ENCODE measurements at places on chromosomes 11 and 22. TPM values are rescaled to one million over a fixed set of nuclear protein-coding genes. Genes with fewer than 3 reads are reported as not detected.

SCGB1A1 gene
- not detected for total RNA-seq

SLC22A24 gene
- not detected for total RNA-seq

SMC1B gene
- total RNA-seq = not detected

DNA sequence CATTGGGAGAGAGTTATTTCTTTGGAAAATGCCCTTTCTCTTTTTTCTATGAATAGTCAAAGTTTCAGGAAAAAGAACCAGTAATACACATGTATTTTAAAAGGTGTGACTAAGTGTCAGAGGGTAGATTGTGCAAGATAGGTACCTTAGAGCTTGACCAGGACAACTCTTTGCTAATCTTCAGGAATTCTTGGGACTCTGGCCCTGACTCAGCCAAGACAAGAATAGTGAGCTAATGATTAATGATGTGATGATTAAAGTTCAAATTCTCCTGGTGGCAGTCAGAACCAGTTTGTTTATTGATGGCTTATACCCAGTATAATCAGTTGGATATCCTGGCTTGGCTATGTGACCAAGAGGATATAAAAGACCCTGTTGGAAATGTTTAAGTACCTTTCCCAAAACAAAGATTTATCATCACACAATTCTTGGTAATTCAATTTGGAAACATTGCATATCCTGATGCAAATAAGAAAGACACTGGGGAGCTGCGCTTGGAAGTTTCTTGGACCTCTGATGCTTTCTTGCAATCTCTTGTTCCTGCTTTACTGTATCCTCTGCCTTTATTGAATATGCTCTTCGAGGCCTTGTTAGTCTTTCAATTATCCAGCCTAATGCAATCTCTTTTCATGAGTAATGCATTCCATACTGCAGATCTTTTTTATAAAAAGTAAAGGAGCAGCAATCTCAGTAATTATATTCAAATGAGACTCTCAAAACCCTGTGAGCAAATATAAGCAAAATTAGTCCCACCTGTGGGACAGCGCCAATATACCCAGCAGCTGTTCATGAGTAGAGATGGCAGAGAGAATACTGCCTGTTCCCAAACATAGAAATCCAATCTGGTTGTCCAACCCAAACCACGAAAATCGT, 48.0 kb upstream of the CEP126 start:
- H3K4me1 ChIP-seq = peaks cover 9% of the 10 kb centered on the region
- H3K27ac ChIP-seq = no peak overlapping the region
- peaks cover 4% of the 10 kb centered on the region for H3K36me3 ChIP-seq
- no peaks in the 10 kb centered on the region for H3K27me3 ChIP-seq

DNA sequence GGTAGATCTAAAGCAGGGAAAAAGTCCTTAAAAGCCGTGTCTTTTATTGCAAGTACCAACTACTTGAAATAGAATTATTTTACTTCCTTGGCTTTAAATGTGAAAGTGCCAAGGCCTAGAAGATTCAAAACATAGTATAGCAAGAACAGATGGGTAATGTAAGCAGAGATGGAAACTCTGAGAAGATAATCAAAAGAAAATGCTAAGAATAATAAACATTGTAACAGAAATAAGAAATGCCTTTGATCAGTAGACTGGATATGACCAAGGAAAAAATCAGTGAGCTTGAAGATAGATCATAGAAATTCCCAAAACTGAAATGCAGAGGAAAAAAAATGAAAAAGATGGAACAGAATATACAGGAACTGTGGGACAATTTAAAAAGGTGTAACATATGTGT, 113.1 kb downstream of the BLID start:
- H3K36me3 ChIP-seq = no peaks in the 10 kb centered on the region
- H3K4me3 ChIP-seq = no peak overlapping the region
- no peaks in the 10 kb centered on the region for H3K27me3 ChIP-seq
- no peaks in the 10 kb centered on the region for H3K4me1 ChIP-seq

DNA sequence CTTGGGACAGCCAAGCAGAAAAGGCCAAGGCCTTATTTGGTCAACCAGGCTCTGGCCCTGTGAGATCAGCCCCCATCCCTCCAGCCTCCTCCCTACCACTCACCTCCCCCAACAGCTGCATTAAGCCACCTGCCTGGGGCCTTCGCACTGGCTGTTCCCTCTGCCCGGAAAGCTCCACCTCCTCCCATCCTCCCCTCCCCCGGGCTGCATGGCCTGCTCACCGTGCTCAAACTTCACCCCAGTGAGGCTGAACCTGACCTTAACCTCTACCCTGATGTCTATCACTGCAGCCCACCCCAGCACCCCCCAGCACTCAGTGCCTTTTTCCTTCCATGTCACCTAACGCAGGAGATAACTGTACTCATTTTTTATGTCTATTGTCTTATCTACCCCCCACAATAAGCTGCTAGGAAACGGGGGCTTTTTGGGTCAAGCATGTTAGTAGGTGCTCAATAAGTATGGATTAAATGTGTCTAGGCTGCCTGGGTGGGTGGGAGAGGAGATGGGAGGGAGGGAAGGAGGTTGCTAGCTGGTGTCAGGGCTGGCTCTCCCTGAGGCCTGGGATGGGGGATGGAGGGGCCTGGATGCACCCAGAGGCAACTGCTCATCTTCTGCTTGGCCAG, 912 bp downstream of the PTPRCAP start:
- H3K36me3 ChIP-seq = peaks cover 45% of the 10 kb centered on the region
- H3K27me3 ChIP-seq = no peaks in the 10 kb centered on the region
- H3K4me3 ChIP-seq = no peak overlapping the region
- DNase-seq = peak; percentile 81

- no peak overlapping the region for H3K27ac ChIP-seq
- no peaks in the 10 kb centered on the region for H3K4me1 ChIP-seq
- no peaks in the 10 kb centered on the region for H3K27me3 ChIP-seq
- H3K4me3 ChIP-seq = no peak overlapping the region
- no peaks in the 10 kb centered on the region for H3K36me3 ChIP-seq
These were observed 72.7 kb upstream of the PRDM11 start for GRCh38 chr11:45073685-45074141.

DNA sequence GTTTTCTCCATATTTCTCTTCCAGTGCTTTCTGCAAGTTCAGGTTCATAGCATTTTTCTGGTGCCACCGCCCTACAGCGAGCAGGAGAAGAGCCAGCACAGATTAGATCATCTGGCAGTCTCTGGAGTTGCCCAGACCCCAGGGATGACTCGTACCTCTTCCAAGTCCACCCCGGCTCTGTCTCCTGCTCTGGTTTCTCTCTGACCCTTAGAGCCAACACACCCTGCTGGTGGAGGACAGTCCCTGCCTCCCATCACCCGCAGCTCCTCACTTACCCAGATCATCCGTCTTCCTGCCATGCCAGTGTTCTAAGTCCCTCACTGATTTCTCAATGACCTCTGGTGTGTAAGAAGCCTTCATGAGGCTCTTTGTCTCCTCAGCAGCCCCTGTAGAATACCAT, 28.0 kb downstream of the TST start:
- no peak overlapping the region for H3K27ac ChIP-seq
- H3K4me1 ChIP-seq = no peaks in the 10 kb centered on the region
- no peak overlapping the region for H3K4me3 ChIP-seq
- DNase-seq = peak; percentile 67

- H3K4me1 ChIP-seq = peaks cover 3% of the 10 kb centered on the region
- no peak for DNase-seq
- no peak overlapping the region for H3K27ac ChIP-seq
- no peaks in the 10 kb centered on the region for H3K36me3 ChIP-seq
- peaks cover 29% of the 10 kb centered on the region for H3K27me3 ChIP-seq
These were observed 37.1 kb upstream of the CREB3L1 start for GRCh38 chr11:46240371-46240770.

- H3K27ac ChIP-seq = no peak overlapping the region
- peaks cover 3% of the 10 kb centered on the region for H3K36me3 ChIP-seq
- no peaks in the 10 kb centered on the region for H3K27me3 ChIP-seq
- no peak for DNase-seq
- H3K4me3 ChIP-seq = no peak overlapping the region
These were observed 257.5 kb downstream of the TMEM135 start for GRCh38 chr11:87295237-87295636.

- peak within 1 kb of the TSS; percentile 74 for H3K27ac ChIP-seq
- peaks cover 36% of the 10 kb centered on the region for H3K4me1 ChIP-seq
- H3K36me3 ChIP-seq = peaks cover 9% of the 10 kb centered on the region
- peak; percentile 89 for DNase-seq
- no peaks in the 10 kb centered on the region for H3K27me3 ChIP-seq
These were observed at the start of gene YPEL4 for GRCh38 chr11:57649826-57650738. Gene YPEL4 (minus strand): TSS chr11:57649912. CDS start chr11:57647107, 2,805 bp downstream.

- H3K27me3 ChIP-seq = no peaks in the 10 kb centered on the region
- H3K36me3 ChIP-seq = no peaks in the 10 kb centered on the region
- DNase-seq = no peak
- H3K27ac ChIP-seq = no peak overlapping the region
These were observed 8.4 kb upstream of the CD248 start for GRCh38 chr11:66325263-66325671.

GRCh38 chr11:47998733-47999359, 18.5 kb downstream of the PTPRJ start:
- H3K27ac ChIP-seq = no peak overlapping the region
- no peak for DNase-seq
- peaks cover 22% of the 10 kb centered on the region for H3K4me1 ChIP-seq
- no peaks in the 10 kb centered on the region for H3K27me3 ChIP-seq
- H3K36me3 ChIP-seq = no peaks in the 10 kb centered on the region
- H3K4me3 ChIP-seq = peak overlapping the region; percentile 10

DNA sequence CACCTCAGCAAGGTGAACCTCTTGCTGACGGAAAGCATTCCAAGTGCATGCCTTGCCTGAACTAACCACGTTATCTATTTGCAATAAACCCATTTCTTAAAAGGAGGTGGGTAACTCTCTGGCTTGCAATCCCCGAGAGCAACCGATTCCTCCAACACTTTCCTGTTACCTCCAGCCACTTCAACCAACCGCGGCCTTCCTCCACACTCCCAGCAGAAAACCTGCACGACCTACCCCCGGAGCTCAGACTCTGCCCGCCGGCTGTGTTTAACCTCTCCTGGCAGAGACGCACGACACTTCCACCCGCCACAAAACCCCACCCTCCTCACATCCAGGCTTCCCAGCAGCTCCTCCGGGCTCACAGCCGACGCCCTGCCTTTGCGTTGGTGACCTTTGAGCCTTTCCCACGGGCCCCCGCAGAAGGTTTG, 708 bp downstream of the SCO2 start:
- H3K4me3 ChIP-seq = peak overlapping the region; percentile 88
- peaks cover 17% of the 10 kb centered on the region for H3K36me3 ChIP-seq
- H3K27me3 ChIP-seq = peaks cover 18% of the 10 kb centered on the region
- H3K4me1 ChIP-seq = no peaks in the 10 kb centered on the region
- peak overlapping the region; percentile 49 for H3K27ac ChIP-seq
- no peak for DNase-seq

DNA sequence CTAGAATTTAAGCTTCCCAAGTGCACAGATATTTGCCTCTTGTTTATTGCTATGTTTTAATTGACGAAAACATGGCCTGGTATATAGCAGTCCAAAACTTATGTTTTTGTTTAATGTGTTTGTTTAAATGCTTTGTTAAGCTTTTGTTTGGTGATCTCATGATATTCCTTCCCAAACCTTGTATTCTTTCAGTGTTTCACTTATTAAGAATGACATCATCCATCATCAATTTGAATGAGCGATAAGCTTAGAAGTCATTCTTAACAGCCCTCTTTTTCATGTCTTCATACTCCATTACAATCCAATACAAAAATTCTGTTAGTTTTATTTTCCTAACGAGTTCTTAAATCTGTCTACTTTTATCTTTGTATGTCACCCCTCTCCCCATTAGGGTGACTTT, 206.0 kb downstream of the DYNC2H1 start:
- H3K27ac ChIP-seq = no peak overlapping the region
- no peaks in the 10 kb centered on the region for H3K27me3 ChIP-seq
- no peak overlapping the region for H3K4me3 ChIP-seq

- H3K4me1 ChIP-seq = peaks cover 11% of the 10 kb centered on the region
- peak; percentile 81 for DNase-seq
- peak within 1 kb of the TSS; percentile 77 for H3K4me3 ChIP-seq
- no peaks in the 10 kb centered on the region for H3K36me3 ChIP-seq
These were observed at the start of gene OPCML for GRCh38 chr11:133531971-133532651. Gene OPCML (minus strand): TSS chr11:133532501.

GRCh38 chr22:50252082-50253045, 1.3 kb upstream of the HDAC10 start:
- no peak overlapping the region for H3K27ac ChIP-seq
- no peaks in the 10 kb centered on the region for H3K4me1 ChIP-seq
- peak overlapping the region; percentile 86 for H3K4me3 ChIP-seq
- H3K27me3 ChIP-seq = no peaks in the 10 kb centered on the region

GRCh38 chr11:72598906-72599305, 75.3 kb downstream of the PDE2A start:
- peak; percentile 86 for DNase-seq
- H3K27ac ChIP-seq = no peak overlapping the region
- no peak overlapping the region for H3K4me3 ChIP-seq
- H3K36me3 ChIP-seq = no peaks in the 10 kb centered on the region
- no peaks in the 10 kb centered on the region for H3K4me1 ChIP-seq

GRCh38 chr11:124069429-124070401, 28.6 kb upstream of the OR10G7 start:
- H3K36me3 ChIP-seq = no peaks in the 10 kb centered on the region
- no peaks in the 10 kb centered on the region for H3K27me3 ChIP-seq
- no peak overlapping the region for H3K27ac ChIP-seq
- H3K4me3 ChIP-seq = no peak overlapping the region
- H3K4me1 ChIP-seq = peaks cover 6% of the 10 kb centered on the region
- DNase-seq = peak; percentile 92

Measured in endodermal cell (in vitro differentiated cells).